ENCODE measurements at places on chromosomes 12 and 14.

DNA sequence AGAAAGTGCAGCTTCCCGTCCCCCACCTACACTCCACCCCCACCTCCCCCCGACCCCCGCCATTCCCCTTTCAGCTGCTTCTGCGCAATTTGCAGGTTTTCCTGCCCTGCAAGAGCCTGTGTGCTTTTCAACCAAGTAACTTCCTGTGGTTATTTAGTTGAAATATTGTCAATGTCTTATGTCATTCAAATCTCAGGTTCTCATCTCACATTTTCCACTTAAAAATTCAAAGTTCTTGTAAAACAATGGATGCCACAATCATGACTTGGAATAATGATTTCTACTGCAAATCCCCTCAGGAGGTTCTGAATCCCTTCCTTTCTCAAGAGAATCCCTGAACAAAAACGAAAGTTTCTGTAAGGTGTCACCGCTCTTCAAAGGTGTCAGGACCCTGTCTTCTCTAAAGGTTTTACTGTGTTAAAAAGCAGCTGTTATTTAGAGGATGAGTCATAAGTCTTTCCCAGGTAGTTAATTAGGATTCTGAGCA, 31.6 kb downstream of the WBP11 start:
- no peak for DNase-seq

- no peak for DNase-seq
Measured at GRCh38 chr12:112096070-112096469, 12.5 kb downstream of the NAA25 start.

GRCh38 chr12:104738331-104738730, 219.8 kb downstream of the SLC41A2 start:
- no peak for DNase-seq

DNA sequence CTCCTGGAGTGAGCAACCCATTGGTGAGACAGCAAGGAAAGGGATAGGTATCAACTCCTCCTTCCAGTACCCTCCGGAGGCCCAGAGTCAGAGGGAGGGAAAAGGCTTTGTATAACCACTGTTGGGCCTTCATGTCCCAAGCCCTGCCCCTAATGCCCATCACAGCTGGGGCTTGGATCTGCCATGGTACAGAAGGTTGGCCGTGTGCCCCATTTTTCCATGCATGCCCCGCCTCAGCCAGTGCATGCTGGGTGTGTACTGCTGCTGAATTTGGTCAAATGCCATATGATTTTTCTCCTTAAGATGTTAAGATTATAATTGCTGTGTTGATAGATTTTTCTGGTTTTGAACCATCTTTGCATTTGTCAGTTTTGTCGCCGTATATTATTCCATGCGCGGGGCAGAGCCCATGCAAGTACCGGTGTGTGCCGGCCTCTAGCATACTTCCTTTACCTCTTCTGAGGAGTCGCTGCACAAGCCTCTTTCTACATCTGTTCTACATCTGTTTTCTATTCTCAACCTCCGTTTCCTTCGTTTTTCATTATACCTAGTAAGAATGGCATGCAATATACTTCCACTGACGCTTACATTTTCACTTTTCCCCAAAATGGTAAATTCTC, 26.6 kb downstream of the PPP2R5C start:
- DNase-seq: no peak

DNA sequence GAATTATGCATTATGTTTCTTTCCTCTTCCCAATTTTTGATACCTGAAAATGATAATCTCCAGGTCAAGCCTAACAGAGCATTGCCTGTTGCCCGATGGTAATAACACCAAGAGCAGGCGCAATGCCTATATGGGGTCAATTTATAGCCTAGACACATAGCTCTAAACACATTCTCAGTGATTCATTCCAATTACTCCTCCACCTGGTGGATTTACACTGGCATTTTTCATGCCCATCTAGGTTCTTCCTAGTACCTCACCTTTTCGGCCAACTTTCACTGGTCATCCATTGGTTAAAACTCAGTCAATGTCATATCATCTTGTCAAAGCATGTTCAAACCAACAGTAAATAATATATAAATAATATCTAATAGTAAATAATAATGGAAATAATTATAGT, 53.1 kb downstream of the EIF2S3B start:
- DNase-seq: no peak

GRCh38 chr14:19823178-19823577, 19.6 kb downstream of the OR4N2 start:
- DNase-seq: no peak

DNA sequence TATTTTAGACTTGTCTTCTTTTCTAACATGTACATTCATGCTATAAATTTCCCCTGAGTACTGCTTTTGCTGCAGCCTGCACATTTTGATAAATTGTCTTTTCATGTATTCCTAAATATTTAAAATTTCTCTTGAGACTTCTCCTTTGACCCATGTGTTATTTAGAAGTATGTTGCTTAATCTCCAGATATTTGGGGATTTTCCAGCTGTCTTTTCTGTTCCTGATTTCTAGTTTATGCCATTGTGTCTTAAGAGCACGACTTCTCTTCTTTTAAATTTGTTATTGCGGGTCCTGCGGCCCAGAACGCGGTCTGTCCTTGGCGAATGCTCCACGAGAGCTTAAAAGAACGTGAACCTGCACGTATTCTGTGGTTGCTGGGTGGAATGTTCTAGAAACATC, 136.4 kb downstream of the KIF26A start:
- no peak for DNase-seq

- no peak for DNase-seq
Measured at GRCh38 chr12:8822298-8822697, at the start of gene A2ML1. TSS of gene A2ML1 (plus strand) at chr12:8822621. CDS start at chr12:8822652, 31 bp downstream.

- DNase-seq: no peak
Measured at GRCh38 chr12:116130431-116130830, 147.1 kb downstream of the MED13L start.

- DNase-seq: no peak
Measured at GRCh38 chr14:100708425-100709288, 18.0 kb upstream of the DLK1 start.

- no peak for DNase-seq
Measured at GRCh38 chr12:108099778-108100489, 29.2 kb upstream of the WSCD2 start.

GRCh38 chr12:59268295-59268809, 327.5 kb upstream of the SLC16A7 start:
- DNase-seq: no peak

DNA sequence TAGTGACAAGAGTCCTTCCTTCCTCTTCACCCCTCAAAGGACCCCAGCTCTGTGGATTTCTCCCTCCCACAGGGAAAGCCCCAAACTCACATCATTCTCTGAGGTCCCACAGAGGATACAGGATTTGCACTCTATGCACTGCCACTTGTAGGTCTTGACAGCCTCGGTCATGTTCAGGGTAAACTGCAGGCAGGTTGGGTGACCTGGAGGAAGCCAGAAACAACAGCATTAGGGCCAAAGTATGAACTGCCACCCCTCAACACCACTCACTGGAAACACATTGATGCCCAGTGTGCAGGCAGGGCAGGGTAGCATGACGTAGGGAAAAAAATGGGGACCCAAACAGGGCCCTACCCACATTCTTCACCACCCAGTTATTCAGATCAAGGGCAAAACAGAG, 264.4 kb downstream of the DPF3 start:
- no peak for DNase-seq

All from NT2/D1 (cell line).